ENCODE measurements at places on chromosomes 2 and 18.

DNA sequence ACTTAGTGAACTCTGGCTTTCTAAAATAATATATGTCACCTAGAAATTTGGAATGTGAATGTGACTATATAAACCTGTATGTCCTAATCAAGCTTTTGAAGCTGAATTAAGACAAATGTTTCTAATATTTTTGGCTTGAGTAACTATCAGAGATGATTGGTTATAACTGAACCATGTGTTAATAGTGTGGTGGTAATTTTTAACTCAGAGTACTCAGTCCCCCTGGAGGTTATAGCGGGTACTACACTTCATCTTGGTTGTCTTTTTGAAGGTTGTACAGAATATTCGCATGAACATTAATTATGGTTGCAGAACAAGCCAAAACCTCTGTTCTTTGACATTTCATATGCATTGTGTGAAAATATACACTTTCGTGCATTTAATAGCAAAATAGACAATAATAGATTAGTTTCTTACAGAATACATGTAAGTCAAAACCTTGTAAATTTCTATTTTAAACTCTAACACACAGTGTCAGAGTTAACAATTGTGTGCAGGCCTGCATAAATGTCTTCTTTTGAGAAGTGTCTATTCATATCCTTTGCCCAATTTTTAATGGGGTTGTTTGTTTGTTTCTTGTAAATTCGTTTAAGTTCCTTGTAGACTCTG is 86.0 kb downstream of the OSBPL6 start:
- DNase-seq = peak; percentile 51

DNA sequence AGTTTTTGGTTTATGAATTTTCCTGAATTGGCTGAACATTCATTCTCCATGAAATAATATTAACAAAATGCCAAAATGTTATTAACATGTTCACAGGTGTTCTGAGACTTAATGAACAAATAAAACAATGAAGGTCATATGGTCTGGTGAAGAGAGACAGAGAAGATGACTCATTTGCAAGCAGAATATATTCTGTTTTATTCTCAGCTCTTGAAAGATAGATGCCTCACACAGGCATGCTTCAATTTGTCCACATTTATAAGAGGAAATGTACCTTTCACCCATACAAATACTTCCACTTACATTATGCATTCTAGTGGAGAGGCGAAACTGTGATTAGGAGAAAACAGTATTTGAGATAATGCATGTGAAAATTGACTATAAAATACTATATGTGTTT is 75.4 kb upstream of the PGAP1 start:
- no peak for DNase-seq

DNA sequence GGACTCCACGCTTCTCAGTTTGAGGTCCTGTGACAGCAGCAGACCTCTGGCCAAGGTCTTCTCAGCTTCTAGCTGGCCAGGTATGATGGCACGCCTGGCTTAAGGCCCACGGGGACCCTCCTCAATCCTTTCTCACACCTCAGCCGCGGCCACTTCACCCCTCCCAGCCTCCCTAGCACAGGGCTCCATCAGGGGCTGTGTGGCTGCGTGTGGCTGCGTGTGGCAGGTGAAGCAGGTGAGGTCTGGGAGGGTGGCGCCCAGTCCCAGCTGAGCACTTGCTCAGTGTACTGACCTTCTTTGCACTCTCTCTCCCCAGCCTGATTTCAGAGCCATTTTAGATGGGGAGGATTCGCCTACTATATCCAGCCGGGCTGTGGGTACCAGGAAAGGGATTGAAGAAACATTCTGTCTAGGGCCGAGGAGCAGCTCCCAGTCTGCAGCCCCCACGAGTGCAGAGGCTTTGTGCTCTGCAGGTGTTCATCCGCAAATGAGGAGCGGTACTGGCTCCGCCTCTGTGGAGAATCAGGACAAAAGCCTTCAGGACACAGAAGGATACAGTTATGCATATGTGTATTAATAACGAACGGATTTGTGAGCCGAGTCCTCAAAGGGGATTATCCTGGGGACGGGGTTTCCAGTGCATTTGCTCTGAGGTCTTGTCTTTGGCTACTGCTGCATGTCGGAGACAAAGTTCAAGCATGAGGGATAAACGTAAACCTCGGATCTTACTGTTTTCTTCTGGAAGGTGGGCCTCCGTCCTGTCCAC is 236.9 kb upstream of the RAB6C start:
- no peak for DNase-seq

DNA sequence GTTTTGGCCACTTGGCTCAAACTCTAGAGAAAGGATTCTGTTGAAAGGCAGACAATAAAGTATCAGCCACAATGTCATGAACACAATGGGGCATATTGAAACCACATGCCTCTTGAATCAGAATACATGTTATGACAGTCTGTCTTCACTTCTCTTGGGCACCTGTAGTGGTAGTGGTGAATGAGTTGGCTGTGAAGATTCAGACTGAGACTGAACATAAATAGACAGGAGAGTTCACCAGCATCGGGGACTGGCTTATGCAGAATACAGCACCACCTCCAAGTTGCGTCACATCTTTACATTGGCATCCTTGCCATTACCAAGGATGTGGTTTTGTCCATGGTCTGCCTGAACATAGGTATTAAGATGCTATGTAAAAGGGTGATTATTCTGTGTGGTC is 336.8 kb downstream of the MYCN start:
- no peak for DNase-seq

DNA sequence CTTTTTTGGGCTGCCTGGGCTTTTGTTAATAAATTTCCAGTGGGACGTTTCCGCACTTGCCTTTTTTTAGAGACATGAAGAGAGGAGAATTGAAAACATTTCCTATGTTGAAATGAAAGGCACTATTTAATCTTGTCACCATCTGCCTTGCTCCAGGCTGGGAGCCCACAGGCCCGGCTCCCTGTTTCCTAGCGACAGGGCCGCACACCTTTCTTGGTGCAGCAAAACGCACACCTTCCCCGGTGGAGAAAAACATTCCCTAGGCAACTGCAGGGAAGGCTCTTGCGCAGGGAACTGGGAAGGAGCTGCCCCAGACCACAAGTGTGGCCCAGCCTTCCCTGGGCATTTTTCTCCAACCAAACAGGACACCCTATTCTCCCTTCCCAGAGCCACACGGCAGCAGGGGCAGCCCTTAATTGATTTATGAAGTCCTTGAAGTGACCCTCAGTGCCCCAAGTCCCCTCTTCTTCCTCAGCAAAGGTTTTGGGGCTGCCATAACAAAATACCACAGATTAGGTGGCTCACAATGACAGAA is 132.9 kb upstream of the MSH6 start:
- DNase-seq = no peak

- DNase-seq = no peak
Measured at GRCh38 chr18:72089432-72089831, 454.7 kb downstream of the CBLN2 start.

- DNase-seq = no peak
Measured at GRCh38 chr2:230459216-230459615, 43.2 kb downstream of the SP100 start.
